Activated naive CD4-positive, alpha-beta T cell treated with Interleukin-2 at 50 U/mL for 16 hours (primary cell): ENCODE measurements at places on chromosomes 7 and 10.

GRCh38 chr7:3143869-3144775 lies 100.5 kb upstream of the CARD11 start:
- no peak for DNase-seq

DNA sequence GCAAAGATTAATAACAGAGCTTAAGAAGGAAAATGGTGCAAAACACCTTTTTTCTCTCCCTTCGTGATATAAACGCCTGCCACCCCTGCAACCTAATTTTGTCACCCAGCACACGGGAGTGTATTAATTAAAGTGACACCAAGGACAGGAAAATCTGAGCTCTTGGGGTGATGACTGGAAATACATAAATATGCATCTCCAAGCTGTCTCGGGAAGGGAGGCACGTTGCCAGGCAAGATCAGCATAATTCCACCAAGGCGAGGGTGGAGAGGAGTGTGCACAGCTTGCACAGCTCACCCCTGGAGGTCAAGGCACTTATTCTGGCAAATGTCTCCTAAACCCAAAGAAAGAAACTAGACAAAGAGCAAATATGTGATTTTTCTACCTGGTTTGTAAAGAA lies 700.9 kb downstream of the GRID1 start:
- no peak for DNase-seq

- no peak for DNase-seq
These were observed 17.6 kb upstream of the CRHR2 start for GRCh38 chr7:30699706-30700495.

- DNase-seq, result no peak
These were observed 15.1 kb upstream of the GATA3 start for GRCh38 chr10:8039321-8039881.

GRCh38 chr10:116888380-116889055 lies 39.2 kb downstream of the ENO4 start:
- no peak for DNase-seq

DNA sequence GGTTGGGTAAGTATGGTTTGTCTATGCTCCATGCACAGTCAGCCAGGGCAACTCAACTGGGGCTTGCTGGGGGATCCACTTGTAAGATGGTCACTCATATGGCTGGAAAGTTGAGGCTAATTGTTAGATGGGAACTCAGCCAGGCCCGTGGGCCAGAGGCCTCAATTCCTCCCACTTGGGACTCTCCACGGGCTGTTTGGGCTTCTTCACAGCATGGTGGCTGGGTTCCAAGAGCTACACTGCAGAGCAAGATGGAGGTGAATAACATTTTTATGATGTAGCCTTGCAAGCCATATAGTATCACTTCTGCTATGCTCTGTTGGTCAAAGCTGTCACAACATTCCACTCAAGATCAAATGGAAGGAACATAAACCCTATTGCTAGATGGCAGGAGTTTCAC lies 39.2 kb downstream of the ELMO1 start:
- DNase-seq, result no peak

GRCh38 chr10:111175787-111176186 lies 99.0 kb downstream of the ADRA2A start:
- no peak for DNase-seq

DNA sequence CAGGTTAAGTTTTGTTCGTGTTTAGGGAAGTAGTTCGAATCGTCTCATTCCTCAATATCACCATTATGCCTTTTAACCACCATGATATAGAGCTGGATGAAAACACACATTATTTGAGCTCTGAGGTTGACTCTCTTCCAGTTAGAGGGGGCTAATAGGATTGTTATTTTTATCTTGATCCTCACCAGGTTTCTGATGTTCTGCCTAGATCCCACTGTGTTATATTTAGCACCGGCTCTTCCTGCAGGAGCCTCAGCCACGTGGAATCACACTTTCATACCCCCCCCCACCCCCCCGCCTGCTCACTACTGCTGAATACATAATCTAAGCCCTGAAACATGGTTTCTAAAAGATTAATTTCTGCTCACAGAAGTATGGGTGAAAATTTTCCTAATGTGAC lies 88.3 kb downstream of the NRCAM start:
- DNase-seq, result no peak

DNA sequence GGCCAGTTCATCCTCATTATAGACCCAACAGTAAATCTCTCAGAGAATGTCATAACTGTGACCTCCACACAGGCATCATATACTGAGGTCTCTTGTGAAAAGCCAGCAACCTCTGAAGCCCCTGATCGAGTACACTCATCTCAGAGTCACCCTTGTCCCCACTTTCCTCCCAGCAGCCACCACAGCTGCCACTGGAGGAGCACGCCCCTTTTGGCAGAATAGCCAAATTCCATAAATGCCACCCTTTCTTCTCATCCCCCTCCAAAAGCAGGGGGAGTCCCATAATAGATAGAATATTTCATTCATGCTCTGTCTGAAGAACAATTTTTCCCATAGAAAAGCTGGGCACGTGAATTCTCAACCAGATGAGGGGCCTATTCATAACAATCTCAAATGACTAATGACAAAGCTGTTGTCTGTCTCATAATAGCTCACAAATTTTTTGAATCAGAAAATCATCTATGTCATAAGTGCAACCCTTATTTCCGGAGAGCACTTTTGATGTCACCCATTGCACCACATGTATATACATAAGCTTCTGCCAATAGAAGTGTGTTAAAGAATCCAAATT lies 47.4 kb downstream of the SGMS1 start:
- no peak for DNase-seq

DNA sequence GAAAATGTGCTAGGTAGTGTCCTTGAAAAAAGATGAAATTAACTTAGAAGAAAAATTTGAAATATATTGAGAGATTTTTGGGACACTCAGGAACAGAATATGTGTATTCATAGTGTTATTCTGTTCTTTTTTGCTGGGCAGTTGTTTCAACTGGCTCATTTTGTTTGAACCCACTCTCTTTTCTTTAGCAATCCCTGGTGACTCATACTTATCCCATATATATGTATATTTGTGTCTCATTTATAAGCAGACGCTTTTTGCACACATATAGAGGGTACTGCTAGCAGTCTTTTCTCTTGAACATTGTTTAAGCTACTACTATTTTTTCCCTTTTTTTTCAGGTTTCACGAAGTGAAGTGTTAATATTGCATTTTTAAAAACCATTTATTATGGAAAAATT lies 1.9 kb downstream of the EXOC6 start:
- no peak for DNase-seq

DNA sequence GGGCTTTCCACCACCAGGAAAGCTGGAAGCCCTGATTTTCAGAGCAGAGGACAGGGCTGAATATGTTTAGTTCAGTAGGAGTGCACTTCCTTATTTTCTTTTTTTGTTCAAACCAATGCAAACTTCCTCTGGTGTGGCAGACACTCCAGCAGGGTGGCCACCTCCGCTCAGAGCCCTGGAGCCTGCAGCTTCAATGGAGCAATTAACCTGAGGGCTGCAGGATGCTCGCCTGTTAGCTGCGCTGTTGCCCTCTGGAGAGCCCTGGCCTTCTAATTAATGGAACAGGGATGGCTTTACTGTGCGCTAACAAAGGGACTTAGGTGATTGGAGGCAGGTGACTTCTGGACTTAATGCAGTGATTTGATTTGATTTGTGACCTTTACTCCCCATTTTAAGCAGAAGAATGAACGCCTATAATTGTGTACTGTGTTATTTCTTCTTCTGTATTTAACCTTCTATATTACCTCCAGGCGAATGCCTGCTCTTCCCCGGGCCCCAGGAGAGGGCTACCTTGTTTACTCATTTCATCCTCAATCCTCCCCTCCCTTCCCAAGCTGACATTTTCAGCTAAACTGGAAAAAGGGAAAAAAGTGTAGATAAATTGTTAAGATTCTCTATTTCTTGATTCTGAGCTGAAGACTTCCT lies 123.0 kb upstream of the CTBP2 start:
- no peak for DNase-seq

DNA sequence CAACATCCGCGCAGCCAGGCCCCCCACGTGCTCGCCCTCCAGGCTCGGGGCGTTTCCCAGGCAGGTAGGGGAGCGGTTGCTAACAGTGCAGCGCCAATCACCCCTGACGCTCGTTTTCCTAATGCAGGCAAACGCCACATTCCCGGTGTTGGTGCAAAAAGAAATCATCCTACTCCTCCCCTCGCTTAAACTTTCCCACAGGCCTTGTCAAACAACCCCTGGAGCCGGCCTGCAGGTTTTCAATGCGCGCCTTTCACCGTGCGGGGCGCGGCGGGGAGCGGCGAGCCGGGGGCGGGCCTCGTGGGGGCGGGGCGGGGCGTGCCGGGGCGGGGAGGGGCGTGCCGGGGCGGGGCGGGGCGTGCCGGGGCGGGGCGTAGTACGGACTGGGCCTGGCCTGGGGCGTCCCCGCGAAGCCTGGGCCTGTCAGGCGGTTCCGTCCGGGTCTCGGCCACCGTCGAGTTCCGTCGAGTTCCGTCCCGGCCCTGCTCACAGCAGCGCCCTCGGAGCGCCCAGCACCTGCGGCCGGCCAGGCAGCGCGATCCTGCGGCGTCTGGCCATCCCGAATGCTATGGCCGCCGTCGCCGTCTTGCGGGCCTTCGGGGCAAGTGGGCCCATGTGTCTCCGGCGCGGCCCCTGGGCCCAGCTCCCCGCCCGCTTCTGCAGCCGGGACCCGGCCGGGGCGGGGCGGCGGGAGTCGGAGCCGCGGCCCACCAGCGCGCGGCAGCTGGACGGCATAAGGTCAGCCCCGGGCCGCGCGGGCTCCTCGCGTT lies at the start of gene ECHDC3:
Gene ECHDC3 (plus strand): TSS at position 374 of the 770 bp plus-strand sequence. CDS start 195 bp downstream, at position 569.
- DNase-seq, result peak; percentile 35

DNA sequence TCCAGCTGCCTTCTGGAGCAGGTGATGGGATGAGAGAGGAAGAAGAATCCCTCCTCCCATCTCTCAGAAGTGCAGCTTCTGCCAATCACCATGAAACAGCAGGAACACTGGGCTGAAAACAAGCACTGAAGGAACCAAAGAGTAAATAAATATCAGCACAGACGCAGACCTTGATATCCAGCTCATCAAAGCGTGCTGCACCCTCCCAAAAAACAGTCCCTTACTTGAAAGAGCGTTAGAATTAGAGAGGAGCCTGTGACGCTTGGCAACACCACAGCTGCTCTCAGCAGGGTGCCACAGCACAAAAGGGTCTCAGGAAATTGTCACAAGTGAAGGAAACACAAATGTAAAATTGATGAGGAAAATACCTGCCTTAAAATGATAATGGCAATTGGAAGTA lies 39.5 kb downstream of the KLF6 start:
- DNase-seq, result no peak

DNA sequence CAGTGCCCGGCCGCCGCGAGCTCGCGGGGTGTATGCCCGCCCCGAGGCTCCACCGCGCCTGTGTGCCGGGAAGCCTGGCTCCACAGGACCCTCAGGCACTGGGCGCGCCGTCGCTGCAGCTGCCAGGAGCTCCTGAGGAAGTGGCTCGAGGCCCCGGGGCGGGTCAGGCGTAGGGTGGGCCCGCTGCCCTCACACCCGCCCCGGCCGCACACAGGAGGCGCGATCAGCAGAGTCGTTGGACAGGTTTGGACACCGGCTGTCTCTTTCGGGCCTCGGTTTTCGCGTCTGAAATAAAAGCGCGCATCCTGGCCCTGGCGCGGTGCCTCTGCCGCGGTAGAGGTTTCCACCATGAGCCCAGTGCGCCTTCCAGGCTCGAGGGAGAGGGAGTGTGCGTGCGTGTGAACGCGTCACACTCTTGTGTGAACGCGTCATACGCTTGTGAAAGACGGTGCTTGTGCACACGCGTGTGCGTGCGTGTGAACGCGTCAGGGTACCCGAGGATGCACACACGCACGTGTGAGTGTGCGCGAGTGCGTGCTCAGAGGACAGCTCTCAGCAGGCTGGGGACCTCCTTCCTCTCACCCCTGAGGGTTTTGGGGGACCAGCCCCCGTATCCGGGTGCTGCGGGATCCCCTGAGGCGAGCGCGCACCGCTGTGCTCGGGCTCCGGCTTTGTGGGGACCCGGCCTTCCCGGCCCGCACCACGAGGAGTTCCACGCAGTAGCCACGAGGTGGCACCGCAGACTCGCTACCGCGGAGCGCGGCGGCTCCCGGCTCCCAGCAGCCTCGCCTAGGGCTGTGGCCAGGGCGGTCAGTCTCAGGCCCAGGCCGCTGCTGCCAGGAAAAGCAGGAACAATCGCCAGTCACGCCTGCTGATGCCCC lies 83.8 kb downstream of the BMS1 start:
- peak; percentile 37 for DNase-seq

DNA sequence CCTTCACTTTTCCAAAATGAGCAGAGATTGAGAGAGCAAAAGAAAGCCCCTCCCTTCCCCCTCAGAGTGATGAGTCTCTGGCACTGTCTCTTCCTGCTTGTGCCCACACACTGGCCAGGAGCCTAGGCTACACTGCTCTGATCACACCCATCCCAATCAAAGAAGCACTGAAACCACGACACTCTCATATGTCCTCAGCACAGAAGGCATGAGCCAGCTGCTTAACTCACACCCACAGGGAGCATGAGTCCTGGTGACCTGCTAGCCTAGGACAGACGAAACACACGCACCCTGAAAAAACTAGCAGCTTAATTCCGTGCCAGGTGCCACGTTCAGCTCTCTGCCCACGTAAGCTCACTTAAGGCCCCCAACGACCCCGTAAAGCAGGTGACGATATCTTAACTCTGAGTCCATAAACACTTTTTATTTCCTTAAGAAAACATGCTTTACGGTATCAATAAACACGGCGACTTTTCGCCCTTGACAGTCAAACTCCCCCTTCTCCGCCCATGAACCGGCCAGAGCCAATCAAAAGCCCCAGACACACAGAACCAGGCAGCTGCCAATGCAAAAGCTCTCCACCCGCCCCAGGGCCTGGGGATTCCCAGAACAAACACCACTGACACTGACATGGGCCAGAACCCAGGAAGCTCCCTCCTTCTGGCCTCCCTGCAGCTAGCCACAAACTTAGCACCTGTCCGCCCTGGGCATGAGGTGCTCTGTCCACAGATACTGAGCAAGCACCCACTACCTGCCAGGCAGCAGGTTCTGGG lies 69.0 kb downstream of the TNRC18 start:
- DNase-seq, result no peak

DNA sequence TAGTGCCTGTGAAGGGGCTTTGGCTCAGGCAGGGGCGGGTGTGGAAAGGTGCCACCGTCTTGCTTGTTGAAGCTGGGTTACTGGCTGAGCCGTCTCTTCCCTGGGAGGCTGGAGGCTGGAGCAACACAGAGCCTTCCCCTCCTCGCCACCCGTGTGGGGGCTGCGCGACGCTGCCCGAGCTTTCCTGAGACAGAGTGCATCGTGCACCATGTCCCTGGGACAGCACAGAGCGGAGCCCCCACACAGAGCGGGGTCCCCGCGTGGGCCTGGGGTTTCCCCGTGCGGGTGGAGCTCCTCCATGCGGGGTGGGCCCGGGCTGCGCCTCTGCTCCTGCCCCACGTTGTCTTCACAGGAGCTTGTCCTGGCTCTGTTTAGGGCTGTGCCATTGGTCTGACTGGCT lies 69.9 kb downstream of the INPP5A start:
- no peak for DNase-seq

GRCh38 chr10:48384699-48384982 lies 78.2 kb downstream of the MAPK8 start:
- no peak for DNase-seq

GRCh38 chr7:159116581-159117339 lies 27.9 kb downstream of the VIPR2 start:
- no peak for DNase-seq

- no peak for DNase-seq
These were observed 26.0 kb upstream of the VAX1 start for GRCh38 chr10:117163954-117164548.
